ENCODE measurements at places on chromosomes 6 and 20. TPM values are rescaled to one million over a fixed set of nuclear protein-coding genes. Genes with fewer than 3 reads are reported as not detected.

Gene VWA7
- total RNA-seq: 2.9 TPM

Gene CLPSL1
- not detected for total RNA-seq

DNA sequence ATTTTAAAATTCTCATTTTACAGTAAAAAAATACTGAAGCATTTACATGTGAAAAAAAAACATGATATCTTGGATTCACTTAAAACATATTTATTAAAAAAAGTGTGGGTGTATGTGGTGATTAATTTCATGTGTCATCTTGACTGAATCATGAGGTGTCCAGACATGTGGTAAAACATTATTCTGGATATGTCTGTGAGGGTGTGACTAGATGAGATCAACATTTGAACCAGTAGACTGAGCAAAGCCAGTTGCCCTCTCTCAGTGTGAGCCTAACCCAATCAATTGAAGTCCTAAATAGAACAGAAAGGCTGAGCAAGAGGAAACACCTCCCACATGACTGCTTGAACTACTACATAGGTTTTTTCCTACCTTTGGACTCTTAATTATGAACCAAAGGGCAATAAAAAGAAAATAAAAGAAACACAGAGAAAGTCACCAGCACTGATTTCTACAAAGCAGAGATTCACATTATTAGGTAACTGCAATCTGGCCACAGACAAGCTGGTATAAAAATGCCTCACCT, 90.5 kb upstream of the VGLL2 start:
- no peak for DNase-seq

- no peak for DNase-seq
Observed at GRCh38 chr6:133814797-133815196, 74.1 kb upstream of the TCF21 start.

GRCh38 chr6:13033145-13033544, 295.2 kb downstream of the TBC1D7 start:
- no peak for DNase-seq

- no peak for DNase-seq
Observed at GRCh38 chr6:64538722-64539121, 903.1 kb downstream of the PHF3 start.
